ENCODE measurements at places on chromosomes 7 and 10.

DNA sequence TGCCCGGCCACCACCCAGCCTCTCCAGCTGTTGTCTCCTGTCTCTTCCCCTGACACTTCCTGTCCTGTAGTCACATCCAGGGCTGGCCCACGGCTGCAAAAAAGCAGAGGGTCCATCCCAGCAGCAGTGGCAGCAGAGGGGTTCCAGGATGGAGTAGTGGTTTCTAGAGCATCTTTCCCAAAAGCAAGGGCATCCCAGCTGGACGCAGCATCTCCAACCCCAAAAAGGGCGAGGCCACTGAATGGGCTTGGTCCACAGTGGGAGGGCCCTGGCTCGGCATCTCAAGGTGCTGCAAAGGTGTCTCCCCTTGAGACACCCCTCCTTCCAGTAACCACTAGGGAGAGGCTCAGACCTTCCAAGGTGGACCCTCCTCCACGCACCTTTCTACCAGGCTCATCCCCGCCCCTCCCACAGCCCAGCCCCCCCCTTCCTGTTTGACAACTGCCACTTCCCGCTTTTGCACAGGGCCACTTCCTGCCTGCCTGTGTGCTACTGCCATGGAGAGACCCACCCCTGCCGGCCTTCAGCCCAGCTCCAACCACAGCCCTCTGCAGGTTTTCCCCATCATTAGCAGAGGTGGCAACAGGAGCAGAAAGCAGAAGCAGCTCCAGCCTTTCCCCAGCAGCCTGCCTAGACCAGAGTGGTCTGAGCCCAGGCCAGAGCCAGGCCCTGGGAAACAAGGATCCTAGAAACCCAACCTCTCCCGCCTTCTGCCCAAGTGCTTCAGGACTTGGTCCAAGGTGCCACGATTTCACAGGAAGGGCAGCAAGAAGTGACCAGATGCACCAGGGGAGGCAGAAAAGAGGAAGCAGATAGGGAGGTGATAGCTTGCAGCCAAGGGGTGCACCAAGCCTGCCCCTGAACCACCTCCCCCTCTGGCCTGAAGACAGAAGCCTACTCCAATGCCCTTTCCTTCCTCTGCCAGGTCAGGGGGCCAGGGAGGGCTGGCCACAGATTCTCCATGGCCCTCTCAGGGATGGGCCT, 8.6 kb downstream of the CAMK2G start:
- DNase-seq, result no peak

GRCh38 chr7:121298831-121299239, 30.0 kb upstream of the WNT16 start:
- DNase-seq, result no peak

DNA sequence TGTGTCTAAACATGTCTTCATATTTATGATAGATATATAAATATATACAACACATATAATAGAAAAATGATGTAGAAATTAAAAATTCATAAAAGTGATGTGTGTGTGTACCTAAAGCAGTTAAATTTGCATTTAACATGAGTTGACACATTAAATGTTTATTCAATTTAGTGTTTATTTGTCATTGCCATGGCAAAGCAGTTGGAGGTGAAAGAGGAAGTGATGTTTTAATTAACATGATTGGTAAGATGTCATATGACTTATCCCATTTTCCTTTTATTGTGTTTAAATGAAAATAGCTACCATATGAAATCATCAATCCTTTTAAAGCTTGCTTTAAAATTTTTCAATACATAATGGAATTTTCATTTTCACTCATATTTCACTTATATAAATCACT, 452.6 kb downstream of the SUGCT start:
- no peak for DNase-seq

GRCh38 chr7:86222806-86223205, 420.9 kb upstream of the GRM3 start:
- no peak for DNase-seq

DNA sequence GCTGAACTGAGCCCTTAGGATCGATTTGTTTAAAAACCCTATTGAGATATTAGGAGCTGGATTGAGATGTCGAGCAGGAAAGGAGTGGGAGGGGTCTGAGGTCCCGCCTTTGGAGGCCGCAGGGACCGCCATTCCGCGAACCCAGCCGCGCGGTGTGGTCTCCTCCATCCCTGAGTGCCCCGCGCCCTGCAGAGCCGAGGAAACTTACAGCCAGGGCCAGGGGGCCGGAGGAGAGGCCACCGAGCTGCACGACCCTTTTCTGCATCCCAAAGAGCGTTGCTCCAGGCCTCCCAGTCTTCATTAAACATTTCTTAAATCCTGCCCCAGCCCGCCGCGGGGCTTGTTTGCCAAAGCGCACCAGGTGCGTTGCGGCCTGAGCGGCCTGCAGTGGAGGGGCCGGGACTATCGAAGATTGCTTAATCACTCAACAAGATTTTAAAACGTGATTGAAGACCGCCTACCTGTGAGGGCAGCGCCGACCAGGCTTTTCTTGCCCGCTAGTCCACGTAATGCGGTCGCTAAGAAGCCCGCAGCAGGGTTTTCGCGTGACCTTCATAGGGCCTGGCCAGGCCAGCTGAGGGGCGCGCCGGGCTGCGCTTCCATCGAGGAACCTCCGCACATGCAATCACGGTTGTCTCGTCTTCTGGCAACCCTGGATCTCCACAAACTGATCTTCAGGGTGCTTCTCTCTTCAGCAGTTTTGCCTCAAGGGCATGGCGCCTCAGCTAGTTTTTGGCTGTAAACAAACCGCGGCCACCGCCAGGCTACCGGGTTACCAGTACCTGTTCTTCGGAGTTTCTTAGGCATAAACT, 2.0 kb upstream of the CTBP2 start:
- no peak for DNase-seq

- DNase-seq, result no peak
Observed at GRCh38 chr7:126403040-126403439, 849.7 kb downstream of the GRM8 start.

- no peak for DNase-seq
Observed at GRCh38 chr10:3702569-3702968, 82.4 kb downstream of the KLF6 start.

- no peak for DNase-seq
Observed at GRCh38 chr7:81331061-81332018, 412.5 kb upstream of the SEMA3C start.

- no peak for DNase-seq
Observed at GRCh38 chr7:115240242-115240641, 318.3 kb downstream of the MDFIC start.

DNA sequence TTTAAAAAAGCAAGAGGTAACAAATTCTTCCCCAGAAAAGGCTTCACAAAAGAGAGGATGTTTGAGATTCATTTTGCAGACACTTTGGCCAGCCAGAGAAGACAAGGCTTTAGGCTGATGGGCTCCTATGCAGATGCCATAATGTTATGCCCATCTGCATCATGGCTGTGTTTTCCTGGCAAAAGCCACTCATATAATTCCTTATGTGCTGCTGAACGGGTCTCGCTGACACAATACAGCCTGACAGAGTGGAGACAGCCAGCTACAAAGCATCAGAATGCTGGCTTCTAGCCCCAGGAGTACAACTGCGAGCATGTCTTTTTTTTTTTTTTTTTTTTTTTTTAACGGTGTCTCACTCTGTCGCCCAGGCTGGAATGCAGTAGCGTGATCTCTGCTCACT, 1157.4 kb upstream of the AUTS2 start:
- DNase-seq, result no peak

GRCh38 chr10:56028298-56029132, 332.5 kb downstream of the ZWINT start:
- DNase-seq, result no peak

DNA sequence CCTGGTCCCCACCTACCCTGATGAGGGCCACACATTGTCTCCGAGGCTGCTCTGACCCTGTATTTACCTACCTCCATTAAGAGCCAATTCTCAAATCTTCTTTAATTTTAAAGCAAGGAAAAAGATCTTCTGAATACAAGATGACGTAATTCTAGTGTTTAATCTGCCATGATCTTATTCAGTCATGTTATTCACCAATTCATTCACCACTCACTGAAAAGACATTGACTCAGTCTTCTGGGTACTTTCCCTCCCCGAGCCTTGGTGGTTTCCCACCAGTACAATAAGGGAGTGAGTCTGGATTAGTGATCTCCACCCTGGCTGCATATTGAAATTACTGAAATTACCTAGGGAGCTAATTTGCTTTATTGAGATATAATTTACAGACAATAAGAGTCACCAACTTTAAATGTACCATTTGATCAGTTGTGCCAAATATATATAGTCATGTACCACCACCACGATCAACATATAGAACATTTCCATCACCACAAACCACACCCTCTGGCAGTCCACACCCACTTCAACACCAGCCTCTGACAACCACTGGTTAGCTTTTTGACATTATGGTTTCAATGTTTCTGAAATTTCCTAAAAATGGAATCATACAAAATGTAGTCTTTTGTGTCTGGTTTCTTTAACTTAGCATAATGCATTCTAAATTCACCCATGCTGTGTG, 117.5 kb upstream of the UNC5B start:
- no peak for DNase-seq

DNA sequence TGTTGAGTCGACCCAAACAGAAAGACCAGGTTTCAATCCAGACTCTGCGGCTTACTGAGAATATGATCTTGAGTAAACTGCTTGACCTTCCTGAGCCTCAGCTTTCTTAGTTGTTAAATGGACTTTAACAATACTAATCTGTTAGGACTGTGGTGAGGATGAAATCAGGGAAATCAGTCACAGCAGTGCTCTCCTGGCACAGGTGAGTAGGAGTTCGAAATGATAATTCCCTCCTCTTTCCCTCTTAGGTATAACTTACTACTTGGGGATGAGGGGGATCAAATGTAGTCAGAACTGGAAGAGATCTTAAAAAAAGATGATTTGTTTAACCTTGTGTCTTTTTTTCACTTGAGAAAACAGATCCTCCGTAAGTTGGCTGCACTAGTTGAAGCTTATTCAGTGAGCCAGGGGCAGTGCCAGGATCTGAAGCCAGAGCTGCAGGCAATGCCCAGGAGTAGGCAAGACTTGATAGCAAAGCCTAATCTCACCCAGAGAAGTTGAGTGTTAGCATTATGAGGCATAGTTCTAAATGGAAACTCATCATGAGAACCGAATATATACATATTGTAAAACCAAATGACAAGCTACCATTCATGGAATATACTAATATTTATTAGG, 1.8 kb upstream of the MAGI2 start:
- no peak for DNase-seq

GRCh38 chr7:36961693-36962092, 237.4 kb upstream of the AOAH start:
- no peak for DNase-seq

GRCh38 chr7:116591202-116592040, 66.6 kb downstream of the CAV1 start:
- peak; percentile 29 for DNase-seq

DNA sequence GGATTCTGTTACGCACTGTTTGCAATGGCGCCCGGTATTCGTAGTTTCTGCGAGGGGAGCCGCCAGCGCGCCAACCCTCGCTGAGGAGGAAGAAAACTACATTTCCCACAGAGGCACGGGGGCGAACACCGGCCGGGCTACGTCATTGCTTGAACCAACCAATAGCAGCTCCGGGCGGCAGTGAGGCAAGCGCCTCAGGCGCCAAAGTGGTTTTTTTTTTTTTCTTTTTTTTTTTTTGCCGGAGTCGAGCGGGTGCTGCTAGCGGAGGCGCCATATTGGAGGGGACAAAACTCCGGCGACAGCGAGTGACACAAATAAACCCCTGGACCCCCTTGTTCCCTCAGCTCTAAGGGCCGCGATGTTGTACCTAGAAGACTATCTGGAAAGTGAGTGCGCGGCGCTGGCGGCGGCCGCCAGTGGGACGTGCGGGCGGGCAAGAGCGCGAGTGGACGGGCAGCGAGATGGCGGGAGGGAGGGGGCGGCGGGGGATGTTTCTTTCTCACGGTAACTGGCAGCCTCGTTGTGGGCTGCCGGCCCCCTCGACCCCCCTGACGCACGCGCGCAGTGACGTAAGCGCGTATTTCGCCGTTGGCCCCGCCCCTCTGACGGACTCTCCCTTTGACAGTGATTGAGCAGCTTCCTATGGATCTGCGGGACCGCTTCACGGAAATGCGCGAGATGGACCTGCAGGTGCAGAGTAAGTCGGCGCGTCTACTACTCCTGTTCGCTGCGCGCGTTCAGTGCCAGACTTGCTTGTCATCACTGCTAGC, at the start of gene ING3:
Gene ING3 (plus strand): TSS at position 239 of the 770 bp plus-strand sequence. CDS start 120 bp downstream, at position 359.
- peak; percentile 96 for DNase-seq

- peak; percentile 44 for DNase-seq
Observed at GRCh38 chr10:22630234-22631174, 83.9 kb downstream of the PIP4K2A start.

DNA sequence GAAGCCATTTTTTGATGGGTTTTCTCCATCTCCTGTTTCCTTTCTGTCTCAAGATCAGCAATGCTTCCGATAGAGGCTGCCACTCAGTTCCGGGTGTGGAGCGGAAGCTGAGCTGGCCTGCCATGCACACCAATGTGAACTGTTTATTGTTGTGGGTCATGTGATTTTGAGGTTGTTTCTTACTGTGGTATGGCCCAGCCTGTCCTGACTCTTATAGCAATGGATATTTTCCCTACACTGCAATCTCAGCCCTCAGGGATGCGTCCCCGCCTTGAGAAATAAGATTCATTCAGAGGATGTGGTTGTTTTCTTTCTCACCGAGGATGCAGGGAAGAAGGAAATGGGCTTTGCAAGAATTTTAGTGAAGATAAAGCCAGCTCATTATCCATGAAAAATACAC, 134.7 kb downstream of the PFKFB3 start:
- DNase-seq, result no peak

DNA sequence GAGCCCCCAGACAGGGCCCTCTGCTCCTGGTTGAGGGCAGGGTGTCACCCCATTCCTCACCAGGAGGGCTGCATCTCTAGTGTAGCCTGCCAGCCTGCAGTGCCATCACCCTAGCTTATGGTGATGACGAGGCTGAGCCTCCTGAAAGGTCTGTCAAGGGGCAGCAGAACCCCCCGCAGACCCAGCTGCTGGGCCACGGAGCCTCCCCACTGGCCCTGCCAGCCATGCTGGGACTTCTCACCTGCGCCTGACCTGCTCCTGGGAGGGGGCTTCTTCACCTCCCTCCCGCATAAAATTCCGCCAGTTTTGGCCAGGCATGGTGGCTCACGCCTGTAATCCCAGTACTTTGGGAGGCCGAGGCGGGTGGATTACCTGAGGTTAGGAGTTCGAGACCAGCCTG, 40.4 kb upstream of the RASGEF1A start:
- DNase-seq, result peak; percentile 4

Measured in GM03348 (cell line).